ENCODE measurements at places on chromosomes 6 and 20.

GRCh38 chr6:11918739-11919605 is 93.1 kb upstream of the HIVEP1 start:
- DNase-seq: no peak

DNA sequence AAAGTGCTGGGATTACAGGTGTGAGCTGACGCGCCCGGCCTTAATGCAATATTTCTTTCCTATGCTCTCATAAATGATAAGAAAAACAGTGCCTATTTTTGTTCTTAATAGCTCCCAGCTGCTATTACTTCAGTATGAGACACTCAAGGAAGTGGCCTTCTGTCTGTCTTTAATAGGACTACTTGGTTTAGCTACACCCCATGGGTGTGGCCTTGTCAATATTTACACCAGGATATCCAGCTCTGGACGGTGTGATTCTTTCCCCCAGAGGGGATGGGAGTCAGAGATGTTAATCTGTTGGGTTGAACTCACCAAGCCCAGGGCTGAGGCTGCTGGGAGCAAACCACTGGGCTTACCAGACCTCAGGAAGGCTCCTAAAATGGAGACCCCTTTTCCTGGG is 134.2 kb downstream of the CEP57L1 start:
- no peak for DNase-seq

DNA sequence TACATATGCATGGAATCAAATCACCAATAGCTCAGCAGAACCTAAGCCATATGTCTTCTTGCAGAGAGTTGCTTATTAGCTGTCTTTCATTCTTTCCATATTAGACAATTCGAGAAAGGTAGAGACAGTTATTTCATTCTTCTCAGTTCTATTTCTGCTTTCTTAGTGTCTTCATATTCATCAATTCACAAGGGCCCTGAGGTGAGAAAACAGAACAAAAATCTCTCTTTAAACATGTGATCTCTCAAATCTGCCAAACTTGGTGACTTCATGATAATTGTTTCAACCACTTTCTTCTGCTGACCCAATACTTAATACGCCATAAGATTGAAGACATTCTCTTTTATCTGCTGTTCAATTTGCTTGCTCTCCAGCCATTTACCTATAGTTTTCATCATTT is 229.7 kb upstream of the MARCKS start:
- no peak for DNase-seq

DNA sequence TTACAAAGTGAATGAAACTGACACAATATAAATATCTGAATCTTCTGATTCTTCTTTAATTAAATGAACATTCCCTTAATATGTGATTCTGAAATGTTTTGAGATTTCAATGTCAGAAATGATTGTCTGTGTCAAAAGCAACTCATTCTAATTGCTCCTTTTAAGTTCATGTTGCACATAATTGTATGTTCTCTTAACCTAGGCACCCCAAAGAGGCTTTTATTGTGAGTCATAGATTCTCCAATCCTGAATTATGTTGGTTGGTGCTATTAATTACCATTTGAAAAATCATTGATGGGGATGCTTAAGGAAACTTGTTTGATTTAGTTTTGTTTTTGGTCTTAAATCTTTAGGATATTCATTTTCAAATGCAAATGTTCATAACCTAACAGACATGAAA is 829.7 kb upstream of the CITED2 start:
- no peak for DNase-seq

- DNase-seq: no peak
Observed at GRCh38 chr6:53646606-53647005, 18.9 kb downstream of the KLHL31 start.

DNA sequence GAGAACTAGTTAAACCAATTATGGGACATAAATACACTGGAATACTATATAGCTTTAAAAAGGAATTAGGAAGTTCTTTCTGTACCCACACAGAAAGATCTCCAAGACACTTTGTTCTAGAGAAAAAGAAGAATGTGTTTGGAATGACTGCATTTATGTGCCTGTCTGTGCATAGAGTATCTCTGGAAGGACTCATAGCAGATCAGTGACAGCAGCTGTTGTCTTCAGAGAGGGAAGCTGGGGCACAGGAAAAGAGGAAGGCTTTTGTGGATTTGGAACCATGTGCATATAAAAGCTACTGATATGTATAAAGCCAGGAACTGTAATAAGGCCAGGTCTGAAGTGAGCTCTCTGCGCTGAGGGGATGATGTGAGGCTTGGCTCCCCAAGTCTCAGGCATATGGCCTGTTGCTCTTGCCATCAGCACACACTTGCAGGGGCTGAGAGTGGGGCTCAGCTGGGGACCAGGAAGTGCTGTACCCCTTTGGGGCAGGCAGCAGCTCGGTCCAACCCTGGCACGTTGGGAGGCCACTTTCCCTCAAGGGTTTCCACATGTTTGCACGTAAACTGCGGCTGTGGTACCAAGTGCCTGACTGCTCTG is 31.8 kb upstream of the CCDC167 start:
- DNase-seq: no peak

- no peak for DNase-seq
Observed at GRCh38 chr6:140001821-140002341, 627.4 kb upstream of the CITED2 start.

DNA sequence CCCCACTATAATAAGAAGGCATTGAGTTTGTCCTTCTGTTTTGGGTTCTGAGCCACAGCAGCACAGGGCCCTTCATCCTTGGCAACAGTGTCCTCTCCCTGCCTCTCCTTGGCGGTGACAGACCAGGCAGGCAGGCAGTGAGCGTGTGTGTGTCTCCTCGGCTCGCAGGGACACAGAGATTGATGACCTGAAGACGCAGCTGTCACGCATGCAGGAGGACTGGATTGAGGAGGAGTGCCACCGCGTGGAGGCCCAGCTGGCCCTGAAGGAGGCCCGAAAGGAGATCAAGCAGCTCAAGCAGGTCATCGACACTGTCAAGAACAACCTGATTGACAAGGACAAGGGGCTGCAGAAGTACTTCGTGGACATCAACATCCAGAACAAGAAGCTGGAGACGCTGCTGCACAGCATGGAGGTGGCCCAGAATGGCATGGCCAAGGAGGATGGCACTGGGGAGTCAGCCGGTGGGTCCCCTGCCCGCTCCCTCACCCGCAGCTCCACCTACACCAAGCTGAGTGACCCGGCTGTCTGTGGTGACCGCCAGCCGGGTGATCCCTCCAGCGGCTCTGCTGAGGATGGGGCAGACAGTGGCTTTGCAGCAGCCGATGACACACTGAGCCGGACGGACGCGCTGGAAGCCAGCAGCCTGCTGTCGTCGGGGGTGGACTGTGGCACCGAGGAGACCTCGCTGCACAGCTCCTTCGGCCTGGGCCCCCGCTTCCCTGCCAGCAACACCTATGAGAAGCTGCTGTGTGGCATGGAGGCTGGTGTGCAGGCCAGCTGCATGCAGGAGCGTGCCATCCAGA is 24.0 kb downstream of the SDCBP2 start:
- DNase-seq: no peak

Data from HTR-8/SVneo (cell line).